ENCODE measurements at places on chromosomes 1 and 21. TPM values are rescaled to one million over a fixed set of nuclear protein-coding genes. Genes with fewer than 3 reads are reported as not detected.
A peak's percentile ranks its signal among the peaks of the same experiment; 100 is the strongest.

DNA sequence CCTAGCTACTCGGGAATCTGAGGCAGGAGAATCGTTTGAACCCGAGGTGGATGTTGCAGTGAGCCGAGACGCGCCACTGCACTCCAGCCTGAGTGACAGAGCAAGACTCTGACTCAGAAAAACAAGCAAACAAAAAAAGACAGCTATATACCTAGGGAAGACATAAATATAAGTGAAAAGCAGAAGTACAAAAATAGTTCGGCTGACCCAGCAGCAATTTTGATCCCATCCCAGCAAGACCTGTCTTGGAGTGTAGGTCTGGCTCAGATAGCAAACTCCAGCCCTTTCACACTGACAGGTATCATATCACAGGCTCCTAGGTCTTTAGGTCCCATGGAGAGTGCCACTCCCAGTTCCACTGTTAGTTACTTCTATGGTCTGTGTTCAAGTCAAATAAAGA is 14.6 kb downstream of the MTX1 start:
- DNase-seq, result no peak

DNA sequence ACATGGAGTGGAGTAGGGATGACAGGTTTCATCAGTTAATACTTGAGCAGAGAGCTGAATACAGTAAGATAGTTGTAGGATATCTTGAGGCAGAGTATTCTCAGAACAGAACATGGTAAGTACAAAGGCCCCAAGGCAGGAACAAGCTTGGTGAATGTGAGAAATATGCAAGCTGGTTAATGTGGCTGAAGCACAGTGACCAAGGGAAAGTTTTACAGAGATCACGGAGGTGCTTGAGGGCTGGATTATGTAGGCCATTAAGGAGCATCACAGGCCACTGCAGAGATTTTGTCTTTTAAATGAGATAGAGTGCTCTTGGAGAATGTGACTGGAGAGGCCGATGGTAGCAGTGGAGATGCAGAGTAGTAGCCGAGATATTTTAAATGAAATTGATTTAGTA is 54.0 kb upstream of the BOLA1 start:
- peak; percentile 12 for DNase-seq

The PRAMEF1 gene
- total RNA-seq, result not detected

The TMCO4 gene
- total RNA-seq, result 20.3 TPM
